PC-3 (cell line): ENCODE measurements at places on chromosomes 6 and 20. TPM values are rescaled to one million over a fixed set of nuclear protein-coding genes. Genes with fewer than 3 reads are reported as not detected.

DNA sequence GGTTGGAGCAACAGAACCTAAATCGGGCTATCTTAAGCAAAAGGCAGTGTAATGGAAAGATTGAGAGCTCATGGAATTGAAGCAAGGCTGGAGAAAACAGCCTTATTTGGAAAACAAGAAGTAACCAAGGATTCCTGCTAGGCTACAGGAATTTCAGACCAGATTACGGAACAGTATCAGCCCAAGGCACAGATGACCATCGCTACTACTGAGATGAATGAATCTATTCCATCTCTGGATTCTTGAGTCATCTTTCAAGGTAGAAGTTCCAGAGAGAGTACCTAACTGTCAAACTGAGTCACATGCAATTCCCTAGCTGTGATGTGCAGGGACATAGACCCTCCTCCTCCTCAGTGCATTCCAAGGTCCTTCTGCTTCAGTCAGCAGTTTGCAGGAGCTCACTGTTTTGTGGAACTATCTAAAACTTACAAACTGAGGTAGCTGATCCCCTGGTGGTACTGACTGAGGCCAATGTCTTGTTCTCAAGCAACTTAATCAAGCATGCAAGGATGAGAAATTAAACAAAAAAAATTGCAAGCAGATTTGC lies 62.0 kb upstream of the SMLR1 start:
- DNase-seq: no peak

DNA sequence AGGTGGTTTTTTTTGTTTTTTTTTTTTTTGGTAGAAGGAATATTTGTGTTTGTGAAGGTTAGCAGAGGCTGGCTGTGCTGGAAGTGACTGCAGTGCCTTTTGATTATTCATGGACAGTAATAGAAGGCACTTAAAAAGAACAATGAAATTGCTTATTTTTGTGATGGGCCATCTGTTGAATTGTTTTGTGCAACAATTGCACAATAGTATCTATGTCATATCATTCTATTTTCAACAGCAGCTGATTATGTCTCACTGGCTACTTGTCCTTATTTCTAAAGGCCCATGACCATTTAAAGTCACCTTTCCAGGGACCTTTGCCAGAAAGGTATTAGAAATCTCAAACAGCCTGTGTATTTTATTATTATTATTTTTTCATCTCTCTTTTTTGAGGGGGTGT lies 70.6 kb downstream of the AFG1L start:
- no peak for DNase-seq

GRCh38 chr6:132598473-132598872 lies 8.9 kb upstream of the TAAR5 start:
- DNase-seq: peak; percentile 38

DNA sequence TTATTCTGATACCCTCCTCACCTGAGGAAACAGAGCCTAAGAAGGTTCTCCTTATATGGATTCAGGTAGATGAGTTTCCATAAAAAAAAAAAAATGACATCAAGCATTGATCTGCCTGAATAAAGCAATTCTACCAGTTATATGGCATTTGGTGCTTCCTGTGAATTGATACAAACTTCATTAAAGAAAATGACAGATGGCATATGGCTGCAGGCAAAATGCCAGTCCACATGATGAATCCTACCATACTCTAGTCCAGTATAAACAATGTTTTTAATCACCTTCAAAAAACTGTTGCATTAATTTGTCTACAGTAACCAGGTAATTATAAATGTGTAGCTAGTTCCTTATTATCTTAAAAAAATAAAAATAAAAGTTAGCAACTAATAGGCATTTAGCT lies 559.2 kb upstream of the FLRT3 start:
- DNase-seq: no peak

- peak; percentile 40 for DNase-seq
These were observed 77.2 kb upstream of the MC3R start for GRCh38 chr20:56171087-56172012.

Gene PRPH2
- total RNA-seq: not detected in 2 replicates

GRCh38 chr6:166795879-166796278 lies 160.5 kb downstream of the RNASET2 start:
- no peak for DNase-seq

Gene NR2E1
- 0.07 TPM in 1 of 2 replicates, not detected in the other for total RNA-seq

DNA sequence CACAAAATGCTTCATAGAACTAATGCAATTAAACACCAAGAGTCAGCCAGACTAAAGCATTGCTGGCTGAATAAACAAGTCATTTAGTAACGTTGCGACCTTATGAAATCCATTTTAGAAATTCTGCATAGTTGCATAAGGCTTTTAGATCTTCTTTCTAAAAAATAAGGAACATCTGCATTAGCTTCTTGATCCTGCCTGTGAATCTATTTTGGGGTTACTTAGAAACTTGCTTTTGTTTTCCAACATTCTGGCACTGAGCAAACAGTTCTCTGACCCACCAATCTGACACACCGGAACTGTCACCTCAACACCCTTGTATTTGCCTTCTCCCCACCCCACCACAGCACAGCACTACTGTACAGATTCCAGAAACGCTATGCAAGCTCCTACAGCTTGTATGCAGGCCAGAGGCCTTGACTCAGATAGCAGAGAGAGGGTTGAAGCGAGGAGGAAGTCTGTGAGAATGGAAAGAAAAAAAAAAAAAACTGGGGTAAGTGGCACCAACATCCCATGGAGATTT lies 55.0 kb downstream of the KIF13A start:
- DNase-seq: no peak

DNA sequence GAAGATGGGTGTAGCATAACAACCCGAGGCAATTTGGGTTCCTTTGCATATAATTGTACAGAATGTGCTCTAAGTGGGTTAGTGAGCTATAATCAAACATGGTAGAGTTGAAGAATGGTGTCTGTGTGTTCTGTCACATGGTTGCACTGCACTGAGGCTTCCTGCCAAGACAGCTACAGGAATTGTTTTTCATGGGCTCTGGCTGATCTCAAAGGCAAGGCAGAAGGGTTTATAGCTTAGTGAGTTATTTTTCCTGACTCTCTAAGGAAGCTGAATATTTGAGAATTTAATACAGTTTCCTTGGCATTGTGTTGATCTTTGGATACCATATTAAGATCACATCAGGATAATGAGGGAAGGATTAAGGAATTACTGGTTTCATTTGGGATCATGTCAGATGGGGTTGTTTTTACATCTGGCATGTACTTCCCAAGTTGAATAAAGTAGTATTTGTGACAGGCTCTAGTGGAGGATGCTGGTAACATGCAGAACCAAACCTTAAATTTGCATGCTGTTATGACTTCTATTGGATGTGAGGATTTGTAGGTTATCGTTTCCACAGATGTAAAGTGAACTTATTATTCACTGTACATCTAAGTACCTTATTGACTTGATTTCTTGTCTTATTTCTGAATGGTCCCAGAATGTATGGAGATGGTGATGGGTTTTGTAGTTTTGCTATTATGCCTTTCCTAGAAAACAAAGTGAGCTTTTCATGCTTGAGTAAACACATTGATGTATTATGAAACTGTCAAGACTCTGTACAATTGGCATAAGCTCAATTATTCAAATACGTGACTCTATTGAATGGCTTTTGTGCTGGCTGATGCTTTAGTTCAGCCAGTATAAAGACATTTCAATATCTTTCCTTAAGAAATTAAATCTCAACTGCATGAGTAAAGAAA lies 43.3 kb downstream of the LRRC1 start:
- no peak for DNase-seq

DNA sequence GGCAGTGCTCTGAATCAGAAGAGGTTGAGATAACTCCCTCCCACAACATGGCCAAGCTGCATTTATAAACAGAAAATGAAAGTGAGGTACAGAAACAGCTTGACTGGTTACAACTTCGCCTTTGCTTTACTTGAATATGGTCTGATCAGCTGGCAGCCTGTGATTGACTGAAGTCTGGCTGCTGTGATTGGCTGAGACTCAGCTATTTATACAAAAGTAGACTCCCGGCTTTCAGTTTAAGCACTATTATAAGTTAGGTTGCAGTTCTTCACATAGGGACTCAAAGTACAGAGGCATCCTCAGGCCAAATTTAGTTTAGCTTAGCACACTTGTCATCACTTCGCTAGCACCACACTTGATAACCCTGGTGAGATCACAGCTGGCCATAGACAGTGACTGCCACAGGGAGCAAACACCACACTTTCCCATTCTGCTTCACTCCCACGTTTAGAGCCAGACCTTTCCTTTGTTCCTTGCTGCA lies 362.6 kb downstream of the EPM2A start:
- DNase-seq: peak; percentile 3

- peak; percentile 90 for DNase-seq
These were observed 99.8 kb upstream of the FOXA2 start for GRCh38 chr20:22684072-22684762.

Gene CLDN20
- not detected in 2 replicates for total RNA-seq

Gene DEFB127
- not detected in 2 replicates for total RNA-seq

DNA sequence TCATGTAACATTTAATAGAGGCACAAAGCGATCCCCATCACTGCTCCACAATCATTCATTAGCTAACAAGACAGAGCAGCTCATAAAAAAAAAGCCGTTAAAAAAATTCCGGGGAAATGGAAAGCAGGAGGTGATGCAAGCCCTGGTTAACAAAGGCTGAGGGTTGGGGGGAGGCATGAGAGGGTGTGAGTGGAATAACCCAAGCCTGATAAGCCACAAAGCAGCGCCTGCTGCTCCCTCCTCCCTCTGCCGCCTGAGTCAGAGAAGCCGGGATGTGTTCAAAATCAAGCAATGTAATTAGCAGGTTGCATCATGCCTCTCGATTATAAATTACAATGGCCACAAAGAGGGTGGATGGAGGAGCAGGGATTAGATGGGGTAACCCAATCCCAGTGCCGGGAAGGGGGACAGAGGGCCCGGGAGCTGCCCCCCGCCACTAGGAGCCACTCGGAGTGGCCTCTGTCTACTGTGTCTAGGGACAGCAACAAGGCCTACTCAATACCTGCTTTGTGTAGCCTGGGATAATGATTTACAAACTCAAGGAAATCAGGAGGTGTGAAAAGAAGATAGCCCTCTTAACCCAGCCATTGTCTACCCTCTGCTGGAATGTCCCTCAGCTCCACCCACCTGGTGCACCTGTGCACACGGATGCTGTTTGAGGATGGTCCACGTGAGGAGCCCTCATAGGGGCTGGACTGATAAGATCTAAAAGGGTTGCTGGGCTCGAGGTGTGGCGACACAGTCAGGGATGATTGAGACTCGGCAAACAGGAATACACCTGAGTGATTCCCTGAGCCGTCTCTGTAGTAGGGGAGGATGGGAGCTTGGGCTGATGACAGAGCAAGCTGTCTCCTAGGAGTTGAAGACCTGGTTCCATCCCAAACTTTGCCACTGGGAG lies 156.9 kb downstream of the VEGFA start:
- DNase-seq: peak; percentile 53

Gene OVOL2
- 23.1 and 36.4 TPM in 2 replicates for total RNA-seq

- DNase-seq: peak; percentile 81
These were observed 17.3 kb upstream of the TENT5A start for GRCh38 chr6:81769824-81770223.

GRCh38 chr6:26520237-26520849 lies 17.8 kb upstream of the HMGN4 start:
- no peak for DNase-seq

GRCh38 chr6:47241742-47242482 lies 67.8 kb downstream of the TNFRSF21 start:
- no peak for DNase-seq

DNA sequence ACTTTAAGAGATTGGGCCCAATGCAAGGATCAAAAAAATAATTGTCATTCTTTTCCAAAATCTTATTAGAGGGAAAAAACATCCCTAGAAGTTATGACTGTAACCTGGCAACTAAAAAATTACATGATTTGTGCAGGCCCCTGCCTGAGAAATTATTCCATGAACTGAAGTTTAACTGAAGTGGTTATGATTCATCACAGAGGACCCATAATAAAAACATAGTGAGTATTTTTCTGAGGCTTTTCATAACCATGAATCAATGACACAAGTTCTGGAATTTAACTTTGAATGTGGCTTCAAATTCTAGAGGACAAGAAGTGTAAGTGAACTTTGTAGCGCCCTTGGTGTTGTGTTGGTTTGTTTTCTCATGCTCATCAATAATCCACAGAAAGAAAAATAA lies 31.1 kb upstream of the CARMIL1 start:
- DNase-seq: peak; percentile 36

Gene THEMIS
- not detected in 2 replicates for total RNA-seq

Gene NCR2
- not detected in 2 replicates for total RNA-seq

DNA sequence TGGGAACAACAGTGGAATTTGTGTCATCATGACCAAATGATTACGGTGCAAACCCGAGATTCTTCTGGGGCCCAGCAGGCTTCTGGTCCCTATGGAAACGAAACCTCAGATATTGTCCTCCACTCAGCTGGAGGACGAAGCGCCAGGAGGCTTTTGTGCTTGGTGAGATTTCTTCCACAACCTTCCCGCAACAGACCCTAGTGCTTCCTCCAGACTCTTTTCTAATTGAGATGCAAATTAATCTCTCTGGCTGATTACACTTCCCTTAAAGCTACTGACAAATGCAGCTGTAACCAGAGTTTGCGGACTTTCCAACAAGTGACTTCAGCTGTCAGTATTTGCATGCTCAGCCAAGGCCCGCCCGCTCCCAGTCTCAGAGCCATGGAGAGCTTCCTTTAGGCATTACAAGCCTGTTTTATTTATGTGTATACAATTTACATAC lies 96.0 kb downstream of the INSM1 start:
- no peak for DNase-seq

Gene LHFPL5
- not detected in 2 replicates for total RNA-seq

GRCh38 chr6:40520084-40520483 lies 67.1 kb downstream of the LRFN2 start:
- DNase-seq: no peak

Gene CALHM5
- total RNA-seq: not detected in 2 replicates

GRCh38 chr6:14824060-14824459 lies 421.8 kb upstream of the JARID2 start:
- DNase-seq: no peak
